MG63 (cell line): ENCODE measurements at places on chromosomes 16 and 17. TPM values are rescaled to one million over a fixed set of nuclear protein-coding genes. Genes with fewer than 3 reads are reported as not detected.

XAF1 gene
- 4.2 and 4.9 TPM in 2 replicates for total RNA-seq

C17orf58 gene
- total RNA-seq, result 5.2 and 21.1 TPM in 2 replicates

TNRC6C gene
- 3.2 and 4.5 TPM in 2 replicates for total RNA-seq

SLC35G6 gene
- total RNA-seq, result not detected in 2 replicates

NEUROD2 gene
- total RNA-seq, result not detected in 2 replicates

RAB26 gene
- total RNA-seq, result not detected in 2 replicates

HOXB2 gene
- total RNA-seq, result 7.2 and 16.0 TPM in 2 replicates

FBXW10 gene
- total RNA-seq, result not detected in 2 replicates

KRTAP1-5 gene
- 1.2 and 3.2 TPM in 2 replicates for total RNA-seq

HBA2 gene
- total RNA-seq, result not detected in 2 replicates

ZFP3 gene
- 0.40 and 1.4 TPM in 2 replicates for total RNA-seq

ARHGAP44 gene
- 1.2 and 2.8 TPM in 2 replicates for total RNA-seq

TMEM106A gene
- total RNA-seq, result 0.10 and 0.99 TPM in 2 replicates

CDH8 gene
- total RNA-seq, result not detected in 2 replicates

TP53TG3F gene
- total RNA-seq, result not detected in 2 replicates

MYH1 gene
- not detected in 2 replicates for total RNA-seq

KRTAP4-6 gene
- not detected in 2 replicates for total RNA-seq

ABCC1 gene
- 35.8 and 48.0 TPM in 2 replicates for total RNA-seq

CTRB1 gene
- not detected in 2 replicates for total RNA-seq

C16orf92 gene
- total RNA-seq, result not detected in 2 replicates

PROCA1 gene
- total RNA-seq, result 0.79 TPM in 1 of 2 replicates, not detected in the other

CDH3 gene
- total RNA-seq, result not detected in 2 replicates

SLC9A5 gene
- total RNA-seq, result 0.03 TPM in 1 of 2 replicates, not detected in the other

DHRS7B gene
- total RNA-seq, result 16.5 and 19.7 TPM in 2 replicates

PIGW gene
- 6.6 and 7.7 TPM in 2 replicates for total RNA-seq

SDR42E2 gene
- total RNA-seq, result not detected in 2 replicates

TEKT1 gene
- not detected in 2 replicates for total RNA-seq

TUBG1 gene
- 65.4 and 69.8 TPM in 2 replicates for total RNA-seq

ATP2A3 gene
- 0.32 and 1.2 TPM in 2 replicates for total RNA-seq

WFDC1 gene
- 0.40 TPM in 1 of 2 replicates, not detected in the other for total RNA-seq

SCGB1C2 gene
- total RNA-seq, result not detected in 2 replicates

PRSS27 gene
- total RNA-seq, result 0.22 and 1.7 TPM in 2 replicates

HSD17B2 gene
- 1.9 and 7.0 TPM in 2 replicates for total RNA-seq
